ENCODE measurements at places on chromosomes 4 and X. TPM values are rescaled to one million over a fixed set of nuclear protein-coding genes. Genes with fewer than 3 reads are reported as not detected.

- H3K27me3 ChIP-seq, result no peaks in the 10 kb centered on the region
- H3K27ac ChIP-seq, result no peak overlapping the region
- no peak for DNase-seq
- no peak overlapping the region for H3K4me3 ChIP-seq
- no peaks in the 10 kb centered on the region for H3K36me3 ChIP-seq
- peaks cover 4% of the 10 kb centered on the region for H3K4me1 ChIP-seq
These were observed 10.0 kb upstream of the HS3ST1 start for GRCh38 chr4:11438647-11439046.

GRCh38 chrX:19152762-19153161 lies 30.5 kb upstream of the ADGRG2 start:
- no peak overlapping the region for H3K4me3 ChIP-seq
- H3K27me3 ChIP-seq, result peaks cover 6% of the 10 kb centered on the region
- no peaks in the 10 kb centered on the region for H3K36me3 ChIP-seq
- DNase-seq, result no peak

Gene LUZP4
- total RNA-seq, result not detected

Gene VCX3A
- total RNA-seq, result not detected

DNA sequence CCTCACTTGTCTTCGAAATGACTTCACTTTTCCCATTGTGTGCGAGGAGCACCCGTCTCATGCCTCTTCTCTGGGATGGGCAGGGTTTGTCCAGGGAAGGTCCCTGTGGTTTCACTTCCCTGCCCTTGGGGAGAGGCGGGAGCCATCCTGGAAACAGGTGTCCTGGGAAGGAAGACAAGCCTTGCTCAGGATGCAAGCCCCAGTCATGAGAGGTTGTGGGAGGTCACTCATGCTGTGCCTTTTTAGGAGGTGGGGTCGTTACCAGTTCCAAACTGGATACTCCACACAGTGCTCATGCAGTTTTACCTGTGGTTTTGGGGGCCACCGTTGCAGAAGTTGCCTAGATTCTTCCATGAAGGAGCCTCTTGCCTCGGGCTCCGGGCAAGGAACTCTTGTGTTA lies 3.8 kb downstream of the RGS12 start:
- H3K4me3 ChIP-seq, result no peak overlapping the region
- H3K27ac ChIP-seq, result no peak overlapping the region

- no peak overlapping the region for H3K4me3 ChIP-seq
- H3K36me3 ChIP-seq, result no peaks in the 10 kb centered on the region
- peaks cover 2% of the 10 kb centered on the region for H3K4me1 ChIP-seq
- no peak overlapping the region for H3K27ac ChIP-seq
These were observed 24.3 kb downstream of the LEF1 start for GRCh38 chr4:108144451-108144850.

Gene APLN
- total RNA-seq, result 3.9 TPM

DNA sequence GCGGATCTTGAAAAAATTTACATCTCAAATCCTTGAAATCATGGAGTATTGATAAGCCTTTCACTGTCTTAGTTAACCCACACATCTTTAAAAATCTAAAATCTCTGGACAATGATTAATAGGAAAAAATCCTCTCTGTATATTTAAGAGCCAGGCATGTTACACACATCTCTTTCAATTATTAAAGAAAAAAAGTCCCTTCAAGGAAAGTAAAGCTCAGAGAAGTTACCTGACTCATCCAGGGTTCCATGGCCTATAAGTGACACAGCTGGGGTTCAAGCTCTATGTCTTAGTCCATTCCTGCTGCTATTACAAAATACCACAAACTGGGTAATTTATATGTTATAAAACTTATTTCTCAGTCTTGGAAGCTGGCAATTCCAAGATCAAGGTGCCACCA lies 14.2 kb upstream of the FGF16 start:
- no peak overlapping the region for H3K27ac ChIP-seq
- no peak overlapping the region for H3K4me3 ChIP-seq
- H3K27me3 ChIP-seq, result no peaks in the 10 kb centered on the region
- H3K4me1 ChIP-seq, result no peaks in the 10 kb centered on the region
